Esophagus squamous epithelium (tissue), 5 donors: ENCODE measurements at places on chromosomes 3 and 15. TPM values are rescaled to one million over a fixed set of nuclear protein-coding genes. Genes with fewer than 3 reads are reported as not detected.

The GP5 gene
- not detected for total RNA-seq

The SUCNR1 gene
- total RNA-seq: not detected

The POLR2H gene
- 79.2 TPM for total RNA-seq

The AHSG gene
- not detected for total RNA-seq

The AMOTL2 gene
- total RNA-seq: 99.0 TPM

The IGF2BP2 gene
- 3.9 TPM for total RNA-seq

The RPL29 gene
- 1,782 TPM for total RNA-seq

The SLC7A14 gene
- not detected for total RNA-seq
